Activated naive CD4-positive, alpha-beta T cell treated with anti-CD3 and anti-CD28 coated beads, Interleukin-2, amount 10 ng/mL, durations not matched to agents 7 days and 5 days (primary cell): ENCODE measurements at places on chromosomes 13 and 19.

GRCh38 chr13:25406377-25406776, 34.6 kb downstream of the ATP8A2 start:
- DNase-seq, result no peak

GRCh38 chr13:33078263-33078662, 62.0 kb downstream of the KL start:
- no peak for DNase-seq

DNA sequence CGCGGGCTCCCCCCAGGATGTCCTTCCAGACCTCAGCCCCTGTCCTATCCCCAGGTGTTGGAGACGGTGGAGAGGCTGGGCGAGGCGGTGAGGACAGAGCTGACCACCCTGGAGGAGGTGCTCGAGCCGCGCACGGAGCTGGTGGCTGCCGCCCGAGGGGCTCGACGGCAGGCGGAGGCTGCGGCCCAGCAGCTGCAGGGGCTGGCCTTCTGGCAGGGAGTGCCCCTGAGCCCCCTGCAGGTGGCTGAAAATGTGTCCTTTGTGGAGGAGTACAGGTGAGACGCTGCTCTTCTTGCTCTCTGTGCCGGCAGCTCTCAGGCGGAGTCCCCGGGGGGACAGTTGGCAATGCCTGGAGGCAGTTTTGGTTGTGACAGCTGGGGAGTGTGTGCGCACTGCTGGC, 6.9 kb downstream of the TTYH1 start:
- DNase-seq, result no peak

DNA sequence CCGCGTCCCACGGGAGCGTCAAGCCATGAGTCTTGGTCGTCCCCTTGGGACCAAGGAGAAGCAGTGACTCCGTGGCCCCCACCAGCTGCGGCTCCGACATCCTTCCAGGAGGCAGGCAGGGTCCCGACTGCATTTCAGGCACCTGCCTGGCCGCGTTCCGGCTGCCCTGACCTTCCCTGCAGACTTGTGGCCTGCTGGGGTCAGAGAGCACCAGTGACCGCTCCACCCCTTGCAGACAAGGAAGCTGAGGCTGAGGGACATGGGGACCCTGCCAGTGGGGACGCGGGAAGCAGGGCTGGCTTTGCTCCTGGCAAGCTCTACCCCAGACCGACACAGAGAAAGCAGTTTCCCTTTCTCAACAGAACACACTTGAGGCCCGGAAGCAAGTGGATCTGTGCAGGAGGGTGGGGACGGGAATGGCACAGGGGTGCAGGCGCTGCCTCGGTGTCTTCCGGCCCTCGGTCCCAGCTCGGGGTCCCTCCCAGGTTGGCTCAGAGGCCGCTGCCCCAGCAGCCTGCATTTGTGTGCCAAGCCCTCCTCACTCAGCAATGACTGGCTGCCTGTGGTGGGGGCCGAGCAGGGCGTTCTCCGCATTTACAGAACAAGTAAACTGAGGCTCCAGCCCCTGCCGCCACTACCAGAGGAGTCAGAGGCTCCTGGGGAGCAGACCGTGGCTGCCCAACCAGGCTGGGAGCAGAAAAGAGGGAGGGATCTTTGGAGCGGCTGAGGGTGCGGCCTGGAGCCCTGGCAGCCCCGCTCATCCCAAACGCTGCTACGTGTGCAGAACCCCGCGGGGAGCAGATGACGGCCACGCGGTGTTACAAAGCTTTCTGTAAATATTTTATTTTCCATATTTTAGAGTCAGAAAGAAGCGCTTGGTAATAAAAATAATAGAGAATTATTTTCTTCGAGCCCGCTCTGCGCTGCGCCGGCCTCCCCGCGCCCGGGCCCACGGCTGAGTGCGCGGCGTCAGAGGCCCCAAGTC, 43.9 kb downstream of the GAS6 start:
- no peak for DNase-seq

- DNase-seq, result no peak
Observed at GRCh38 chr19:27858981-27859581, 1353.9 kb downstream of the UQCRFS1 start.

DNA sequence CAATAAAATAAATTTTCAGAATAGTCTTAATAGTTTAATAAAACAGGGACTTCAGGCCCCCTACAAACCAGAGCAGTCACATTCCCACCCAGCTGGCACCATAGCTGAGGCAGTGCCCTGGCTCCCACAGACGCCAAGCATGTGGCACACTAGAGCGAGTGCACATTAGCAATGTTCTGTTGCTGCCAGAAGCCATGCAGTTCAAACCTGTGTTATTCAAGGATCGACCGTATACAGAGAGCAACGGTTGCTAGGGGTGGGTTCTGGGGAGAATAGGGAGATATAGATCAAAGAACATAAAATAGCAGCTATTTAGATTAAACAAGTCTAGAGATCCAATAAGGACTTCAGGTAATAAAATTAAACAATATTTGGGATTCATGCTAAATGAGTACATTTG, 419.3 kb upstream of the KLHL1 start:
- DNase-seq, result no peak

DNA sequence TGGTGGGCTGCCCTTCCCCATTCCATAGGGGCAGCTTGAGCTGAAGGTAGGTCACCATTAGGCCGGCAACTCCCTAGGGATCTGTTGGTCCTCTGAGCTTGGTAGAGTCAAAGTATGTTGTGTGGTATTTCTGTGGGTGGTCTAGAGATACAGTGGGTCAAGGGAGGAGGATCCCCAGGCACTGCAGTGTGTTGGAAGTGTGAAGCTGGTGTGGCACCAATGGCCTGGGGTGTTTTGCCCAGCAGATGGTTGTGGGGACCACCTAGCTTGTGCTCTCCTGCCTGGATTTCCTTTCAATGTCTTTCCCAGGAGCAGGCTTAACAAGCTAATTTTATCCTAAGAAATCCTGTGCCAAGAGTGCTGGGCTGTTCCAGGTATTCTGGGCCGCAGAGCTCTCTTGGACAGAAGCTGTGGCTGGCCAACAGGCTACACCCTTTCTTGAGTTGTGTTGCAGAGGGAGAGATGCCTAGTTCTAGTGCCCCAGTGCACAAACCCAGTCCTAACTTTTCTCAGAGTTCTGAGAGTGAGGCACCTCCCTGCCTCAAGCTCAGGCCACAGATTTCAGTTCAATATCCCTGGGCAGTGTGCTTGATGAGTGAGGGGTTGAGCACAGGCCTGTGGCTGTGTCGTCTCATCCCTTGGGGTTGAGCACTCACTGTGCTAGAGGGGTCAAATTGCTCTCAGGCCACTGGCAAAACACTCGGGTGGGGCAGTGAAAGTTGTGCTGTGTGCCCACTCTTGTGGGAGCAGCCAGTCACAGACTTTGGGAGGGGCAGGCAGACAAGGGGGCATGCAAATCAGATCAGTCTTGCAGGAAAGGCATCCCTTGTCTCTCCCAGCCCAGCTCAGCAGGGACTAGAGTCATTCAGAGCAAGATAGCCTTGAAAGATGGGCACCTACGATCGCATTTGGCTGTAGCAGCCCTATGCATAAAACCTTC, 1806.1 kb upstream of the MIR17HG start:
- no peak for DNase-seq

- peak; percentile 30 for DNase-seq
Observed at GRCh38 chr13:91313103-91313502, 34.4 kb upstream of the MIR17HG start.

DNA sequence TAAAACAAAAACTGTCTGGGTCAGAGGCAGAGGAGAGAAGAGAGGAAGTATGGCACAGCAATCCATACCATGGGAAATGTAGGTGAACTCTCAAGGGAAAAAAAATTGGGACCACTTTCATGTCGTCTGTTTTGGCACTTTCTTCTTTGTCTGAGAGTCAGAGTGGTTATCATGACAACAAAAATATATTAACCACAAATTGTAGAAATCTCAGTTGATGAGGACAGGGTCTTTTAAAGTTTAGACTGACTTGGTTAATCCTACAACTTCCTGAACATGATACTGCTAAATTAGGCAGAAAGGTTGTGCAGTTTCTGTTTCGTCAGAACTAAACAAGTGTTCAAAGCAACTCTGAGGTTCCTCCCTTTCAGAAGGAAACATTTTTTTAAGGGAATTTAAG, 15.2 kb downstream of the KLF5 start:
- no peak for DNase-seq

DNA sequence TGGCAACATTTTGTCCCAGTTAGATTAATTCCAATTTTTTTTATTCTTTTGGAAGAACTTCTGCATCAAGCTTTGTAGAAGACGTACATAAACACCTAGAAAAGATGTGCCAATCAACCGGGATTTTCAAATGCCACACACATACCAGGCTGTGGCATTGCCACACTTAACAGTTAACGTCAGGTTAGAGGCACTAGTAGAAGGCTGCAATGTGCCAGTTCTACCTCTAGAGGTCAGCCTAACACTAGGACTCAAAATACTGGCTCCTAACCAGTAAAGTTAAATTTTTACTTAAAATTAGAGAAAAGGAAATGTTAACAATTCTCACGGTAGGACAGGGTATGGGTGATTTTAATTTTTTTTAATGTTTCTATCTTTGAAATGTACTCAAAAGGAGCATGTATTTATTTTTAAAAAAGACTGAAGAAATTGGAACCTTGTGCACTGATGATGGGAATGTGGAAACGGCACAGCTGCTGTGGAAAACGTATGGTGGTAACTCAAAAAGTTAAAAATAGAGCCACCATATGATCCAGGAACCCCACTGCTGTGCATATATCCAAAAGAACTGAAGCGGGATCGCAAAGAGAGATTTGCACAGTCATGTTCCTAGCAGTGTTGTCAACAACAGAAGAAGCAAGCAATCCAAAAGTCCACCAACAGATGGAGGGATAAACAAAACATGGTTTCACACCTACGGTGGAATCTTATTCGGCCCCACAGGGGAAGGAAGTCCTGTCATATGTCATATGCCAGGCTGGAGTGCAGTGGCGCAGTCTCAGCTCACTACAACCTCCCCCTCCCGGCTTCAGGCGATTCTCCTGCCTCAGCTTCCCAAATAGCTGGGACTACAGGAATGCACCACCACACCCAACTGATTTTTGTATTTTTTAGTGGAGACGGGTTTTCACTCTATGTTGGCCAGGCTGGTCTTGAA, 30.3 kb downstream of the CRYL1 start:
- peak; percentile 76 for DNase-seq

DNA sequence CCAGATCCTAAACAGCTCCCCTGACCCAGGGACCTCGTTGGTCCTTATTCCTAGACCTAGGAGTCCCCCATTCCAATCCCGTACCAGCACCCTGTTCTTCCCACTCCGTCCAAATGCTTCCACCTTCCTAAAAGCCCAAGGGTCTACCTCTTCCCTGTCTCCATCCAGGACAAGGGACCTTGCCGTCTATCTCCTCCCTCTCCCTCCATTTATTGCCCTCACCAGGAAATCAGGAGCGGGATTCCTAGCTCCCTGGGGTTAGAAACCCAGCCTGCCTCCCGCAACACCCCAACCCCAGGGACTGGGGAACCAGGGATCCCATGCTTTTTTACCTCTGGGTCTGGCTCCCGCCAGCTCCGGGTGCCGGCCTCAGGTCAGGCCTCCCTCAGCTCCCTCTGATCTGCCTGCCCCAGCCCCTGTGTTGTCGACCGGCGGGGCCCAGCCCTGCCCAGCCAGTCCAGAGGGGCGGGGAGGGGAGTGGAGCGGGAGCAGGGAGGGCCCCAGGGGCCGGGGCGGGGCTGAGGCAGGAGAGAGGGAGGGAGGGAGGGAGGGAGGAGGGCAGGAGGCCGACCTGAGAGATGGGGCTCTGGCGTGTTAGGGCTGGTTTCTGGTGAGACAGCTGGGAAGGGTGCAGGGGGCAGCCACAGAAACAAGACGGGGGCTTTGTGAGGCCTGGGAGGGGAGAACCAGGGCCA, at the start of gene B3GNT8:
Gene B3GNT8 (minus strand): TSS at position 423 of the 695 bp plus-strand sequence. CDS start 596 bp downstream, outside the sequence.
- DNase-seq, result peak; percentile 66

- DNase-seq, result no peak
Observed at GRCh38 chr13:102792396-102792795, 6.4 kb downstream of the POGLUT2 start.

- no peak for DNase-seq
Observed at GRCh38 chr19:13989487-13989886, 16.6 kb downstream of the RFX1 start.

DNA sequence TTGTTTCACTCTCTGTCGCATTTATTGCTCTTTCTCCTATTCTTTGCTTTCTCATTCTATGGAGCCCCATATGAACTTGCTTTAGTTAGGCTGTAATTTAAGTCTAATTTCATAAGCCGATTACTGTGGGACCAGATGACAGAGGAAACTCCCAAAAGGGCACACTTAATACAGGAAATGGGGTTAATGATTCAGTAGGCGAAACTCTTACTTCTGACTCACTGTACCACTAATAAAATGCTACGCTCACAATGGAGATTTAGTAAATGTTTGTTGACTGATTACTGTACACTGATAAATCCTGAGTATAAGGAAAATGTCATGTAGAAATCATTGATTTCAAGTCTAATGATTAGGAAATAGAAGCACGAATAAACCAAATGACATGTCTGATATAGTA, 276.4 kb downstream of the KLF5 start:
- DNase-seq, result no peak

- peak; percentile 63 for DNase-seq
Observed at GRCh38 chr13:29707876-29708543, 112.5 kb upstream of the SLC7A1 start.

- no peak for DNase-seq
Observed at GRCh38 chr13:21703846-21704245, 33.0 kb downstream of the FGF9 start.

- DNase-seq, result peak; percentile 62
Observed at GRCh38 chr13:113275387-113275786, 21.7 kb upstream of the LAMP1 start.

GRCh38 chr19:18097993-18098890, 664 bp downstream of the MAST3 start:
- DNase-seq, result no peak

DNA sequence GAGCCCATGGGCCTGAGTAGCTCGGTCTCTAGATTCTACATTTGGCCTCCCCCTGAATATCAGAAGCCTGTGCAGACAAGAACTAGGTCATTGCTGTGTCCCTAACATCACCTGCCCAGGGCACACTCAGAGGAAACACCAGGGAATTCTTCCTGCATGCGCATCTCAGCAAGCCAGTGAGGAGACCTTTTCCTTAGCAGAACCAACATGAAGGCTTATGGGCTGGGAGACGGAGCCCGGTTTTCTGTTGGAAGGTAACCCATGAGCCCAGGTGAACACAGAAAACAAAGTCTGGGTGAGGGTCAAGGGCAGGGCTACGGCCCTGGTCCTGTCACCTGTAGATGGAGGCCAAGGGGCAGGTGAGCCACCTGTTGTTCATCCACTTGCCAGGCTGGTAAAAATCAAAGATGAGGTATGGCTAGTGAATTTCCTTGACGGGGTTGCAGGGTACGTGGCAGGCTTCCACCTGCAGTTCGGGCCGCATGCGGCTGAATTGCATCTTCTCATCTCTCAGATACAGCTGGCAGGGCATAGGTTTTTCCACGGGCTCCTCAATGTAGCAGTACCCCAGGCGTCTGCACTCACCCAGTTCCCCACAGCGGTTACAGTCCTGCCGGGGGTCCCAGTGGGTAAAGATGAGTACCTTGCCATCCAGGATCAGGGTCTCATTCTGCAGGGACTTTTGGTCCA, 3.6 kb upstream of the FAM187B start:
- no peak for DNase-seq

DNA sequence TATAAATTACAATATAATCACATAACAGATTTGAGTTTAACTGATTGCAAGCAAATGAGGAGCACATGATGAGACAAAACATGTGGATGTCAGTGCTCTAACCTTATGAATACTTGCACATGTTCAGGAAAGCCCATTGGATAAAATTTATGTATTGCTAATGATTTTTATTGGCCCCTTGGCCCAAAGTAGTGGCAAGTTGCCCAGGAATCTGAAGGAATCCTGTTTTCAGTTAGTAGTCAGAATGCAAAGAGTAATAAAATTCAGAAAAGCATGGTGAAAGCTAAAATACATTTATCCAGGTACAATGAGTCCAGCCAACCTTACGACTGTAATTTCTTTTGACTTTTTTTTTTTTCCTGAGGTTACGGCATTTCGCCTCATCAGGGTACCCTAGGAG, 1539.4 kb downstream of the EFNB2 start:
- no peak for DNase-seq
